Activated T-helper 1 cell treated with anti-CD3 and anti-CD28 coated beads, Interleukin-2, amount 50 U/mL, for 16 hours (primary cell): ENCODE measurements at places on chromosomes 2 and 18.

- no peak for DNase-seq
These were observed 6.0 kb downstream of the LYPD6B start for GRCh38 chr2:149044500-149044899.

- DNase-seq: no peak
These were observed 131.2 kb downstream of the NUP35 start for GRCh38 chr2:183255411-183255810.

DNA sequence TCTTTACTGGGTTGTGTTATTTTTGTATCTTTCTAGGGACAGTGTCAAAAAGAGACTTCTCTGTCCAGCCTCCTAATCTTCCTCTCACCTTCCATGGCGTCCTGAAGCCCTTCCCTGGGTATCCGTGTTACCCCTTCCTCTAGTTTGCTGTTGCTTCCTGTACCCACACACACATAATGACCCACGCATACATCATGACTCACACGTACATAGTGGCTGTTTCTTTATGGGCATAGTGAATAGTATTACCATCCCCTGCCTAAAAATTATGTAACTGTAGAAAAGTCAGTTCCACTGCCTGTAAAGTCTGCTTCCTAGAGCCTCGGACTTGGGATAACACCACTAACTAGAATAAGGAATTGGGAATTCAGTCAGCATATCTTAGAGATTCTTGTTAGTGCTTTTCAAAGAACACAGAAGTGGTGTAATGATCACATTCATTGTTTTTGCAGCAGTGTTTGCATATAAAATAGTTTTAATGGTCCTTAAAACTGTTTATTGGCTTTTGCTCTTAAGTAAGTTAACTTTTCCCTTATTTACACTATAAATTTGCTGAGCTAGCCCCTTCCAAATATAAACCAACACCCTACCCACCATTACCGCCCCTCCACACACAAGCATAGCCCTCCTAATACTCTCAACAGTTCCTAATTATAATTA lies 308.4 kb upstream of the RAB12 start:
- no peak for DNase-seq

- no peak for DNase-seq
These were observed 445 bp downstream of the C1GALT1C1L start for GRCh38 chr2:43675646-43676321.

DNA sequence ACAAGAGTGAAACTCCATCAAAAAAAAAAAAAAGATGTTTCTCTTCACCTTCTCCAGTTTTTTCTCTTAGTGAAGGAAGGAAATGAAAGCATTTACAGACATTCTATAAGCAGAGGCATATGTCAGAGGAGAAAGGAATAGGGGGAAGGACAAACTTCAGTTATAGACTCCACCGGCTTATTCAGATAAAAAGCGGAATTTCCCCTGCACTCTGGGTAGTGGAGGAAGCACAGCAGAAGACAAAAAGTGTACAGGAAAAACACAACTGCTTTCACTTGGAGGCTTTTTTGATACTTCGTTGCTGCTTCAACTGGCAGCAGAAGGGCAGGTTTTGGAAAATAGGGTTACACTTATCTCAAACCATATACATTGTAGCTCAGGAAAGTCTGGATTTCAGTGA lies 3.2 kb upstream of the MGAT4A start:
- DNase-seq: no peak

- DNase-seq: no peak
These were observed 19.5 kb downstream of the CIB4 start for GRCh38 chr2:26621469-26622199.

GRCh38 chr18:75125382-75126331 lies 83.3 kb downstream of the PTGR3 start:
- no peak for DNase-seq

GRCh38 chr18:5175378-5175777 lies 21.7 kb downstream of the AKAIN1 start:
- DNase-seq: no peak

- no peak for DNase-seq
These were observed 6.0 kb upstream of the SLC35F6 start for GRCh38 chr2:26757873-26758789.

DNA sequence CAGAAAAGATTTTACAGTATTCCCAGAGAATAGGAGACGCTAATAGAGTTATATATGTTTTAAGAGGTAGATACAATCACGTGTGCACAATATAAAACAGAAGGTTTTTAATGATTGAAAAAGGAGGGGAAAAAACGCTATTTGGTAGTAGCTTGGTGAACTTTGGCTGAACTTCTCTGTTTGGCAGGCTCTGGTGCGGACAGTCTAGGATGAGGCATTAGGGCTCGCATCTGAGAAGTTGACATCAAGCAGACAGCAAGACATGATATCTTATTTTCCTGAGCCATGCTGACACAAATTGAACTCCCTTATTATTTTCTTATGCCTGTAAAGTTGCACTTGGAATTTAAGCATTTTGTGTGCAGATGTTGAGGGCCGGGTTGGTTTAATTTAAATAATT lies 176.6 kb downstream of the EN1 start:
- DNase-seq: no peak

GRCh38 chr2:226125176-226125883 lies 674.3 kb downstream of the IRS1 start:
- no peak for DNase-seq

DNA sequence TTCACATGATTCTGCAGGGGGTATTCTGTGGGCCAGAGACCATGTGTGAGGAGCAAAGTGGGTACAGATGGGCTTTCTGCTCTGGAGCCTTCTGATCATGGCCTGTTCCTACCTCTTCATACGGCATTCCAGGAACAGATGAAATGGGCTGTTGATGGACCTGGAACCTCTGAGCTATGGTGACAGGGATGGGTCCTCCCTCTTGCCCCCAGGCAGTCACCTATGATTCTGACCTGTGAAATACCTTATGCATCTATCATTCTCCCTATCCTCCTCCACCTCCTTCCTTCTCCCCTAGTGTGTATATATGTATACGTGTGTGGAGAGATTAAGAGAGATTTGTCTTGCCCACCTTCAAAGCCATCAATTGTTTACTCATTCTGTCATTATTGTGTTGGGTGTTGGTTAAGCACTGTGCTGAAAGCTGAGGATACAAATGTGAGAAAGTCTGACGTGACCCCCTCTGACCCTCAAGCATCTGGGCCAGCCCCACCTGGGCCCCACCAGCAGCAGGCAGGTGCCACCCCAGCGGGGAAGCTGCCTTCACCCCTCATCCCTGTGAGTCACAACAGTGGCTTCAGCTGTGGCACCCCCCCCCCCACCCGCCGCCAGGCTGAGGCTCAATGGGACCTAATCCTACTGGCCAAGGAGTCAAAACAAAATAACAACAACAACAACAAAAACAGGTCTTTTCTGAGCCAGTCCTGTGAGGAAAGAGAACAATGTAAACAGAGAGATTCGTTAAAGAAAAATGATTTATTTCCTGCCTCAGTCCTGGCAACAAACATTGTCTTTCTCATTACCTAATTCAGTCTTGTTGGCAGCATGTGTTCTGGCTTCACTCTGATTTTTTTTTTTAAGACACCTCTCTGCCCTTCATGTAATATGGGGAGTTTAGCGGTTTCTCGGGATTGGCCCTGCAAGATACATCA lies 103.8 kb upstream of the CDC42EP3 start:
- no peak for DNase-seq

DNA sequence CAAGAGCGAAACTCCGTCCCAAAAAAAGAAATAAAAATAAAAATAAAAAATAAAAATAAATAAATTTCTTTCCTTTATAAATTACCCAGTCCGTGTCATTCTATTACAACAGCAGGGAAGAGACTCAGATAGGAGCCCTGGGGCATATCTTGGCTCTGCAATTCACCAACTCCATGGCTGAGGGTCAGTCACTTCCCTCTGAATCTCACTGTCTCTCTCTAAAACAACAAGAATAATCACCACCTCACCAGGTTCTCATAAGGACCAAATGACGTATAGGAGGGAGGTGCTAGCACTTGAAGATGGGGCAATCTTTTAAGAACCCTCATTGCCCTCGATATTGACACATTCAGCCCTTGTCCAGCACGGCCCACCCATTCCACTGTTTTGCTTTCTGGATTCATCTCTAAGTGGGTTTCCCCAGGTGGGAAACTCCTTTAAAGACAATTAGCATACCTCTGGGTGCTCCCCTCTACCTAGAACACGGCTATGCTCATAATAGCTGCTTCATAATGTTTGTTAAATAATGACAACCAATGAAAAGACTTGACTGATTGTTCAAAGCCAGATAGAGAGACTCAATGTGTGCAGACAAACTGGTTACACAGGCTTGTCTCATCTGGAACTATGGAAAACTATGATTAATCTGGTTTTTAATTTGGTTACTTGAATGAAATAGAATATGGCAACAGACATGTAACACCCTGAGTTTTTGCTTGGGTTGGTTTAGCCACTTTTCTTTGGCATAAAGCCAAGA lies 15.1 kb downstream of the MYCN start:
- no peak for DNase-seq

GRCh38 chr2:205692104-205692503 lies 9.8 kb downstream of the NRP2 start:
- no peak for DNase-seq

GRCh38 chr2:231364061-231364460 lies 31.4 kb upstream of the B3GNT7 start:
- no peak for DNase-seq

DNA sequence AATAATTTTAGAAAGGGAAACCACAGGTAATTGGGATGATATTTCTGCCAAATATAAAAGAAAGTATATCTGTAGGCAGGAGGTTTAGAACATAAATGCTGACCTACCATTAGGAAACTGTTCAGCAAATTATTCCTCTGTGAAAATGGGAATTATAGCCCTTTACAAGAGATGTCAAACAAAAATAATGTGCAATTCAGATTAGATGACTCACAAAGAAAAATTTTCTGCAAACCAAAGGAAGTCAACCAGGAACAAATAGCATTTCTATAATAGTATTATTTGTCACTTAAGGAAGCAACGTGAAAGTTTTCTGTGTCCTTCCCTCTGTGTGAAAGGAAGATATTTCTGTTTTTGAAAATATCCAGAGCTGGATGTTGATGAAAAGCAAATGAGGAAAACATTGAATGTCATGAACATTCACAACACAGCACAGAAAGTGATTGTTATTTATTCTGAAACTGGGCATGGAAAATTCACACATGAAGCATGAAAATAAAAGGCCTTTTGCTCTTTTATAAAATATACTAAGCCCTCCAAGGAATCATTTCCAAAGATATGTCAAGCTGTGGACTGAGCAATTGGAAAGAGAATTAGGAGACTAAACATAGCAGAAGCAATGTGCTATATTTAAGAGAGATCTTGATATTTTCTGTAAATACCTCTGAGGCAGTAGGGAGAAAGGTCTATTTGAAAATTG lies 57.9 kb upstream of the SPHKAP start:
- DNase-seq: no peak

DNA sequence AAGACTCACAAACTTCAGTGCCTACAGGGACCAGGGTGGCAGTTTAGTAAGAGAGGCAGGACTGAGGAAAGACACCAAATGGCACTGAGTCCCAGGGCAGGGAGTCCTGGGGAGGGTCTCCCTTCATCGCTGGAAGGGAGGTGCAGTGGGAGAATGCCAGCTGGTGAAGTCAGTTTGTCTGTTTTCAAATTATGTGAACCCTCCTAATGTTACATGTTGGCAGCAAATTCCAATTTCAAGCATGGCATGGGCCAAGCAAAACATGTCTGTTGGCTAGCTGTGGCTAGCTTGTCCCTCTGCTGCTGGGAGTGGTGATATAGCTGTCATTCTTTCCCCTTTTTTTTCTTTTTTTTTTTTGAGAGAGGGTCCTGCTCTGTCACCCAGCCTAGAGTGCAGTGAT lies 55.9 kb upstream of the HAAO start:
- DNase-seq: no peak

DNA sequence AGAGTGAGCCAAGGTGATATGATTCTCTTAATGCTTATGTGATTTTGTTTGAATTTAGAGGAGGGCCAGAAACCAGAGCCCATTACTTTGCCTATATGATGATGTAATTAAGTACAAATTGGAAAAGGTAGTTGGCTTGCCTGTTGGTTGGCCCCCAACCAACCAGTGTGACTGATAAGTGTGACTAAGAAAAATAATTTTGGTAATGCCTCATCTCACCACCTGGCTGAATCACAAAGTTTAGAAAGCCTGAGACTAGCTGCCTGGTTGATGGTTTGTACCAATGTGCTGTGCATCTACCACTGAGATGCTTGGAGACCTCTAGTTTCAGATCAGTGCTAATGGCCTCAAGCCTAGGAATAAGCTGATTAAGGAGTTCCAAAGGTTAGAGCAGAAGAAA lies 338.7 kb downstream of the CDH2 start:
- no peak for DNase-seq

DNA sequence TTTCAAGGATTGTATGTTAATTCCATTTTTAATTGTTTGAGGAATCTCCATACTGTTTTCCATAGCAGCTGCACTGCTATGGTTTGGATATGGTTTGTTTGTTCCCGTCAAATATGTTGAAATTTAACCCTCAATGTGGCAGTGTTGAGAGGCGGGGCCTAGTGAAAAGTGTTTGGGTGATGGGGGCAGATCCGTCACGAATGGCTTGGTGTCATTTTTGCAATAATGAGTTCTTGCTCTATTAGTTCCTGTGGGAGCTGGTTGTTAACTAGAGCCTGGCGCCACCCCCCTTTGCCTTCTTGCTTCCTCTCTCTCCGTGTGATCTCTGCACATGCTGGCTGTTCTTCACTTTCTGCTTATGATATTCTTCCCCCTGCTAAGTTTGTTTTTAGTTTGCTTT lies 71.4 kb upstream of the LDLRAD4 start:
- no peak for DNase-seq

- no peak for DNase-seq
These were observed 293.1 kb upstream of the ID2 start for GRCh38 chr2:8388781-8389180.

GRCh38 chr2:241769819-241770184 lies 6.8 kb upstream of the GAL3ST2 start:
- DNase-seq: no peak

DNA sequence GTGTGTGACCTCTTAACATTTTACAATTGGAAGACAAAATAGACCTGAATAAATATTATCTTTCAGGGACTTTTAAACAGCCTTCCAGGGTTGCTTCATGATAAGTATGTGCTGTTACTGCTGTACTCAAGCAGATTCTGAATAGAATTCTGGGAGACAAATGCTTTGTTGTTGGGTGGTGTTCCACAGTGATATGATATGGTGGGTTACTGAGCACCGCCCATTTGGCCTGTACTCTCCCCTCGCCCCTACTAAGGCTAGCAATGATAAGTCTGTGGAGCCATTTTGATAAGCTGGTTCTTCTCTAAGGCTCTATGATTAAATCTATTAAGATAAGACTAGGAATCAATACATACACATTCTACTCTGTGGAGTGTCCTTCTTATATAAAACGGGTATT lies 89.8 kb upstream of the ITGA4 start:
- DNase-seq: no peak
